Uterus (tissue), 4 donors: ENCODE measurements at places on chromosomes 6 and 20. TPM values are rescaled to one million over a fixed set of nuclear protein-coding genes. Genes with fewer than 3 reads are reported as not detected.

DNA sequence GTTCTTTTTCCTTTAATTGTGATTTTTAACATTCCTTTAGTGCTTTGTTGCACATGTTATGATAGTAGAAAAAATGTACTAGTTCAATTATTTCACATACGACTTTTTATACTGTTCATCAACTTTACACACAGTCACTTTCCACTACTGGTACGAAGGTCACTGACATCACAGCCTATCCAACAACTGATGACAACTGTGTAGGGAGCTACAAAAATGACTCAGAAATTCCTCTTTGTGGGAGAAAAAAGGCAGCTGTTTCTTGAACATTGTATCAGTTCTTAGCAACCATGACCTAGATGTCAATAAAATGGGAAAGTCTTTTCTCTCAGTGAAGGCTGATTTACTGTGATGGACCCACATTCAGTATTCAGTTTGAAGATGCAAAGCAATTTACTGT is 7.0 kb upstream of the ID4 start:
- no peak for DNase-seq

The CCDC170 gene
- total RNA-seq, result 0.29 TPM

The HLA-G gene
- total RNA-seq, result not detected

The ALDH8A1 gene
- total RNA-seq, result not detected

The DLK2 gene
- not detected for total RNA-seq

The FUT9 gene
- total RNA-seq, result not detected

DNA sequence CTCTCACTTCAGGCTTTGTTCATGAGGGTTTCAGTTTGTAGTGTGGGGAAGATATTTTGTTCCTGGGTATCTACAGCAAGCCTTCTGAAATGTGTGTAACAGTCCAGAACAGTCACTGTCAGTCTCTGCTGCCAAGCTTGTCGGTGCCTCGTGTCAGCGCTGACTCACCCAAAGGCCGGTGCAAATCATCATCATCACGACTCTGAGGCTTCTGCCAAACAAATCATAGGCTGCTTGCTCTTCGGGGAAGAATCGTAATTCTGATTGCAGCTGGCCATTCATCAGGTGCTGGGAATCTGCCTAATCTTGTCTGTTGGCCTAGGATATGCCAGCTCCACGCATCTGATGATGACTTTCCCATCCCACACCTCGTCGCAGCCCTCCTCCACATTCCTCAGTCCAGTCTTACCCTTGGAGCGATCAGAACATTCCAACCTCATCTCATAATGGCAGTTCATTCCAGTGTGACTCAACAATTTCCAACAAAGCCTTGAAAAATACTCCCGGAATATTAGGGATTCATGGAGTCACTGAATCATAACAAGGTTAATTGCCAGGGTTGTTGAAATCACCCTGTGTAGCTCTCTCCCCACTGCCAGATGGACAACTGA is 40.9 kb downstream of the ALDH8A1 start:
- peak; percentile 87 for DNase-seq

GRCh38 chr6:130020073-130020906 is 1.9 kb downstream of the L3MBTL3 start:
- peak; percentile 41 for DNase-seq

GRCh38 chr6:161496941-161497340 is 223.1 kb upstream of the AGPAT4 start:
- DNase-seq, result no peak

The XKR7 gene
- not detected for total RNA-seq

- DNase-seq, result no peak
Observed at GRCh38 chr20:19802492-19803158, 44.6 kb downstream of the RIN2 start.

The KIFC1 gene
- 20.0 TPM for total RNA-seq

The BNIP5 gene
- not detected for total RNA-seq

- DNase-seq, result no peak
Observed at GRCh38 chr6:144346719-144347447, 61.7 kb downstream of the UTRN start.

The LY6G6C gene
- 1.4 TPM for total RNA-seq

- no peak for DNase-seq
Observed at GRCh38 chr6:121686611-121687023, 251.2 kb downstream of the GJA1 start.

The CLDN20 gene
- total RNA-seq, result not detected

DNA sequence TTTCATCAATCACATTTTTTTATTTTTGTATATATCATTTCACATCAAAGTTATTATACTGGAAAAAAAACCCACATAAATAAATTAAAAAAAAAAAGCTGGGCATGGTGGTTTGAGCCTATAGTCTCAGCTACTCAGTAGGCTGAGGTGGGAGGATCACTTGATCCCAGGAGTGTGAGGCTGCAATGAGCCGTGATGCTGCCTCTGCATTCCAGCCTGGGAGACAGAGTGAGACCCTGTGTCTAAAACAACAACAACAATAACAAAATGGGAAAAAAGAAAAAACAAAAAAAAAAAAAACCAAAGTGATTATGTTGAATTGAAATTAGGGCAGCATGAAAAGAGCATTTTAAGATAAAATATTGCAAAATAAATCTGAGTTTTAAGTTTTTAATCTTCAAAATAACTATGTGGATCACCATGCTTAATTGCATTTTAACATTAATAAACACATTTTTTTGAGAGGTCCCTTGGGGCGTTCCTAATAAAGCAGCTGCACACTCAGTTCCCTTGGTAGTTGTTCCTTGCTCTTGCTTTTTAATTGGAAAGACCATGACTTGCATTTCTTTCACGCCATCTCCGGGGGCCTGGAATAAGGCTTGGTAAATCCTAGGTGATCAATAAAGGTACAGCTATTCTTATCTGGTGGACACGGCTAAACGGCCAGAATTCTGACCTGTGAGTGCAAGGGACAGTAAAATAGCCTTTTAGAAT is 15.1 kb downstream of the NOX3 start:
- DNase-seq, result no peak

DNA sequence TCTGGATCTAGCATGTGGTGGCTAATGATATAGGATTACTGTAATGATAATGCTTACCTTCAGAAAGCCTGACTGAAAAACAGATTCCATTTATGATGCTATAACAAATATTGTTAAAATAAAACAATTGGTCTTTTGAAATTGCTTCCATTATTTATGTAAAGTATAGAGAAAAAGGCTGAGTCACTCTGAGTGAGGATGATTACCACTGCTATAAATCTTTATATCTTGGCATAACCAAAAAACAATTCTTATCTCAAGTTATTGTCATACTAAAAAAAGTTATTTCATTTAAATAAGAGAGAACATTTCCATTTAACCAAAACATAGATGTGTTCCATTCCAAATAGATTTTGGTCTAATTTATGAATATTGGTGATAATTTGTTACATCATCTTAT is 53.0 kb upstream of the DST start:
- no peak for DNase-seq

DNA sequence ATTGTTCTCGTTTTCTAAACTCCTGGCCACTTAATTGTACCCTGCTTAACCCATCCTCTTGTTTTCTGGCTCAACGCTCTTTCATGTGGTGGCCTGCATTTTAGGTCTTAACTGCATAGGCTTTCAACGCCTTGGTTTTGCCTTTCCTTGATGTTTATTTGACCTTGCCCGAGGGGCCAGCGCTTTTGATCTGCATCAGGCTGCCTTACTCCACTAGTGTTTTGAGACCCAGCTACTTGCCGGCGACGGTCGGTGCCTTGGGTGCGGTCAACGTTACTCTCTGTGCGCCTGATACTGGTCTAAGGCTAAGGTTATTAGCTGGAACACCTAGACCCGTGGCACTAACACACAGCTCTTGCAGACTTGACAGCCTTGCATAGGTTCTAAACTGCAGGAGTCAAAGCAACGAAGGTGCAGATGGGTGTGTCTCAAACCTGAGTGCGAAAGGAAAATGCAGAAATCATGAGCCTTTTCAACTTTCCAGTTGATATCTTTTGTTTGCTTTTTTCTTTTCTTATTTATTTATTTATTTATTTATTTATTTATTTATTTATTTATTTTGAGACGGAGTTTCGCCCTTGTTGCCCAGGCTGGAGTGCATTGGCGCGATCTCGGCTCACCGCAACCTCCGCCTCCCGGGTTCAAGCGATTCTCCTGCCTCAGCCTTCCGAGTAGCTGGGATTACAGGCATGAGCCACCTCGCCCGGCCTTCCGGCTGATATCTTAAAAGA is 138.8 kb downstream of the HFE start:
- DNase-seq, result no peak

DNA sequence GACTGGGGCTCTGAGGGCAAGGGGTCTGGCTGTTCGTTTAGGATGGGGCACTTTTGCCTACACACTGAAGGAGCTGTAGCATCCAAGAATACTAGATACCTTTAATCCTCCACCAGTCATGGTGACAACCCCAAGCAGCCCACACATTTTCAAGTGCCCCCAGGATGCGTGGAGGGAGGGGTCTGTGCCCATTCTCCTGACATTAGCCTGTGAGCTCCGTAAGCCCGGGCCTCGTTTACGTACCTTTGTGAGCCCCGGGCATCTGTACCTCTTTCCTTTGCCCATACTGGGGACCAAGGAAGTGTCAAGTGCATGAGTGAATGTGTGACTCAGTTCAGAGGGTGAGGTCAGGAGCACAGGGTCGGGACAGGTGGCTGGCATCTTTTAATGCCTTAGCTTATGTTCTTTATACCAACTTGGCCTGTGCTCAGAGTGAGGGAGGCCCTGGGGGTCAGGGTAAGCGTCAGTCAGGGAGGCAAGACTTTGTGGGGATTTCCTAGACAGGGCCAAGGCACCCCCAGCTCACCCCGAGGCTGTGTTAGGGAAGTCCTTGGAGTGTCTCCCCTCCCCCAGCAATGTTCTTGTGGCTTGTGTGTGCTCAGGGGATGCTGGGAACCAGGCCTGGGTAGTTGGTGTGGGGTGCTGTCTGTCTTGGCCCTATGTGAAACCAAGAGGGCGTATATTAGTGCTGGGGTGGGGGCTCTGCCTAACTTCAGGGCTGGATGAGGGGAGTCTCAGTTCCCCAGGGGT is 12.9 kb downstream of the VEGFA start:
- no peak for DNase-seq

The MAP7 gene
- total RNA-seq, result 0.29 TPM

The HNF4A gene
- total RNA-seq, result not detected

DNA sequence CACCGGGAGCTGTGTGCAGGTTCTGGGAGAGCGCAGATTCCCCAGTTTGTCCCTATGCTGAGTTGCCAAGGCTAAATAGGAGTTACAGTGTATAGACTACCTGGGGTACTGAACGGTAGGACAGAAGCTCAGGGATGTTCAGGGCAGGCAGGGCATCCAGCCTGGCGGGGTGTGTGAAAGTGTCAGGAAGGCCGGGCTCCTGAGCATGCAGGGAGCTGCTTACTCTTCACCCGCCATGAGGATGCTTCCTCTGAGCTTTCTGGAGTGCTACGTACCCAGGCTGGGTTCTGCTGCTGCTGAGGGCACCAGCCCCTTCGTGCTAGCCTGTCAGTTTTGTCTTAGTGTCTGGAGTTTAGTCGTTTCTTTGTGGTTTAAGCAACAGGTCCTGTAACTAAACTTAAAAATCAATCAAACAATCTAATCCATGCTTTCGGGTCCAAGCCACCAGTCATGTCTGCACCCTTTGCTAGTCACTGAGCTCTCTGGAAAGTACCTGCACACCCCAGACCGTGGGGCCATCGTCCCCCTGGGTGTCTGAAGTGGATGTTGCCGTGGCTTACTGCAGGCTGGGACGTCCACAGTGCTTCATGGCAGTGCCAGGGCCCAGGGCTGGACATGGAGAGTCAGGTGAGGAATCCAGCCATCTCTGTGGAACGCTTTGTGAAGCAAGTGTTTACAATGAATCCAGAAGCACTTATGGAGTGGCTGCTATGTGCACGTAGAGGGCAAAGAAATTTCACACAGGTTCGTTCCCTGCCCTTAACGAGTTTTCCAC is 220.3 kb upstream of the SNX9 start:
- DNase-seq, result no peak

The TFEB gene
- total RNA-seq, result 31.7 TPM

- no peak for DNase-seq
Observed at GRCh38 chr20:37954190-37954589, 51.3 kb downstream of the VSTM2L start.

The HDGFL1 gene
- not detected for total RNA-seq

DNA sequence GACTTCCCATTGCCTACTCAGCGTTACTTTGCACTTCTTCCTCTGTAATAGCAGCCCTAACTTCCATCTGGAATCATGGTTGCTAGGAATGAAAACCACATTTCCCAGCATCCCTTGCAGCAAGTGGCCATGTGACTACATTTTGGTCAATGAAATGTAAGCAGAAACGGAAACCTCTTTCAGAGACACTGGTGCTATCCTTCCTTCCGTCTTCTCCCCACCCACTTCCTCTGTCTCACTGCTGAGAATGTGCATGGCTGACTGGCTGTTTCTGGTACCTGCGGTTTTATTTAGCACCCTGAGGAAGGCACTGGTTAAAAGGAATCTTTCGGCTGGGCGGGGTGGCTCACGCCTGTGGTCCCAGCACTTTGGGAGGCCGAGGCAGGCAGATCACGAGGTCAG is 107.4 kb downstream of the SCML4 start:
- DNase-seq, result no peak

DNA sequence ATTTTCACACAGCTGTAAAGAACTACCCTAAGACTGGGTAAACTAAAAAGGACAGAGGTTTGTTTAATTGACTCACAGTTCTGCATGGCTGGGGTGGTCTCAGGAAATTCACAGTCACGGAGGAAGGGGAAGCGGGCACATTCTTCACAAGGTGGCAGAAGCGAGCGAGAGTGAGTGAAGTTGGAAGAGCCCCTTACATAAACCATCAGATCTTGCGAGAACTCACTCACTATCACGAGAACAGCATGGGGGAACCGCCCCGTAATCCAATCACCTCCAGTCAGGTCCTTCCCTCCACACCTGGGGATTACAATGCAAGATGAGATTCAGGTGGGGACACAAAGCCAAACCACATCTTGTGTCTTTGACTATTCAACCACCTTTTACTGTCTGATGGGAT is 700.5 kb downstream of the TENT5A start:
- DNase-seq, result no peak

DNA sequence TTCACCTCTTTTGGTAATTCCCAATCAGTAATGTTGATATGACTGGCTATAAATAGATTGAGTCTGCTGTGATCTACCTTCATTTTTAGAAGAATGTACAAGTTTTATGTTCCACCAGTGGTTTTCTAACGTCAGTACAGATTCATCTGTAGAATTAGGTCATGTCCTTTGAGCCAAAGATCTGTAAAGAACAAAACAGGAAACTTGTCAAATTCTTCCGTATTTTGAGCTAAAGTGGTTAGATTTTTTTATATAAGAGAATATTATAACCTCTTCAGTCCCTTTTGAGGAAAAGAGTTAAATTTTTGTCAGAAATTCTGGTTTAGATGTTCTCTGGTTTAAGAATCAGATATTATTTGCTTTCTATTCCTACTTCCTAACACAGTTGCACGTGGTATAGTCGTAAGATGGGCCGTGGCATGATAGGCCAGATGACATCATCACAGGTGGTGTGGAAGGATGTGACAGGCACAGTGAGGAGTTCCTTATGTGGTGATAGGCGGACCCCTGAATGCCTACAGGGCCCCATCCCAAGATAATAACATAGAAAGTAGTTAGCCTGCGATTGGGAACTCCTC is 62.3 kb downstream of the SNX9 start:
- no peak for DNase-seq

- no peak for DNase-seq
Observed at GRCh38 chr6:152309648-152310047, 327.5 kb downstream of the SYNE1 start.

GRCh38 chr6:167532410-167533288 is 207.8 kb downstream of the TTLL2 start:
- DNase-seq, result no peak
